GM12865 (cell line): ENCODE measurements at places on chromosomes 3 and 15.

GRCh38 chr15:39629906-39630305 is 49.0 kb downstream of the THBS1 start:
- DNase-seq, result no peak

DNA sequence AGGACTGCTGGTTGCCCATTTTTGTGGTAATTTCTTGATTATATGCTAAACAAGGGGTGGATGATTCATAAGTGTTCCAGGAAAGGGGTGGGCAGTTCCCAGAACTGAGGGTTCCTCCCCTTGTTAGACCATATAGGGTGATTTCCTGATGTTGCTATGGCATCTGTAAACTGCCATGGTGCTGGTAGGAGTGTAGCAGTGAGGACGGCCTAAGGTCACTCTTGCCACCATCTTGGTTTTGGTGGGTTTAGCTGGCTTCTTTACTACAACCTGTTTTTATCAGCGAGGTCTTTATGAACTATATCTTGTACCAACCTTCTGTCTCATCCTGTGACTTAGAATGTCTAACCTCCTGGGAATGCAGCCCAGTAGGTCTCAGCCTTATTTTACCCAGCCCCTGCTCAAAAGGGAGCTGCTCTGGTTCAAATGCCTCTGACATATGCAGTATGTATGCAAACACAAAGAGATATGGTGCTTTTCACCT is 46.2 kb downstream of the C3orf38 start:
- DNase-seq, result no peak

- DNase-seq, result no peak
Observed at GRCh38 chr15:87416591-87417257, 839.8 kb downstream of the NTRK3 start.

GRCh38 chr3:53140847-53141845 is 10.9 kb upstream of the RFT1 start:
- DNase-seq, result peak; percentile 22

DNA sequence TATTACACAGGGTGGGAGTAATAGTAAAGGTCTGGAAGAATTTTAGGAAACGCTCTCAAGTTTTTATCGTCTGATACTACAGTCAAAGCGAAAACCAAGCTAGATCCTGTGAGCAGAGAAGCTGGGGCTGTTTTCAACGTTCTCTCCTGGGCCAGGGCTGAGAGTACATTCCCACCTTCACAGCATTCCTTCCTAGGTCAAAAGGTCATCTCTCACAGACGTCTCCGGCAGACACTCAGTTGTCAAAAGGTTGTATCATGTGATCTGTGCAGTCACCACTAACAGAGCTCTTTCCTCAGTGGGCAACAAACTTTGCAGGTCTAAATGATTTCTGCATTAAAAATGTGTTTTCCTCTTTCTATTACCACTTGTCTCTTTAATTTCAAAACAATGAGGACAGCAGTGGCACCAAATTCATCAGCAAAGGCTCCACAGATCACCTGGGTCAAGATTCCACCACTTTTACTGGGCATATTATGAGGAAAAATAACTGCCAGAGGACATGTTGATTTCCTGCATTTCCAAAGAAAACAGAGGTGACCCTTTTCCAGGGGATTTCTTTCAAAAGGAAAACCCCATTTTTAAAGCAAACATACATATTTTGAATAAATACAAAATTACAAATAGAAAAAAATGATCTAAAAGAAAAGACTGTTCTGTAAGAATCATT is 41.9 kb downstream of the MEIS2 start:
- no peak for DNase-seq

DNA sequence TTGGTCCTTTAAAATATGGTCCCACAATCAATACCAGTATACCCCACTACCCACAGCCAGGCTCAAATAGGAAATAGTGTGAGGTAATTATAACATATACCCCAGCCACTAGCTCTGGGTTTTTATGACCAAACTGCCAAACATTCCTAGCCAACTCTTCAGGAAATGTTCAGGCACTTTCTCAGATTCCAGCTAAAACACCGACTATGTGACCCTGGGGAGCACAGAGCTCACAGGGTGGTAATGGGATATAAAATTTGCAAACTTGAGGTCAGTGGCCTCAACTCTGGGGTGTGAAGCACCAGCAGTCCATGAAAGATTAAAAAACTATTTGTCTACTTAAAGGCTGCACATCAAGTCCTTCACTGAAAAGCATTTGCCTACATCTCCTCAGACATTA is 12.9 kb downstream of the FBN1 start:
- no peak for DNase-seq

DNA sequence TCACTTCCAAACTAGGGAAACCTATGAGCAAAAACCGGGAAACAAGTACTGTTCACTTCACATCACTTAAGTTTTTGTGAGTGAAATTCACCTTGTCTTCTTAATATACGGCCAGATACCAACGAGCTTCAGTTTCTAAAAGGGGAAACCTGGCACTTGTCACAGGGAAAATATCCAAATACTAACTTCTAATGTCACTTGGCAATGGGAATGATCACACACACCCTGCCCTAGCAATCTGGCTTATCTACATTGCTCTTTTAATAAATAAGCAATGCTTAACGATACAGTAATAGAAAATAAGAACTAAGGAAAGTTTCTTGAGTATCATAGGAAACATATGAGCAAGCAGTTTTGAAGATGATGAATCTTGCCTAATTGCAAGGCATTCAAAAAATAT is 34.6 kb upstream of the PLOD2 start:
- DNase-seq, result no peak

GRCh38 chr3:45597581-45597980 is 3.0 kb downstream of the LIMD1 start:
- DNase-seq, result no peak

DNA sequence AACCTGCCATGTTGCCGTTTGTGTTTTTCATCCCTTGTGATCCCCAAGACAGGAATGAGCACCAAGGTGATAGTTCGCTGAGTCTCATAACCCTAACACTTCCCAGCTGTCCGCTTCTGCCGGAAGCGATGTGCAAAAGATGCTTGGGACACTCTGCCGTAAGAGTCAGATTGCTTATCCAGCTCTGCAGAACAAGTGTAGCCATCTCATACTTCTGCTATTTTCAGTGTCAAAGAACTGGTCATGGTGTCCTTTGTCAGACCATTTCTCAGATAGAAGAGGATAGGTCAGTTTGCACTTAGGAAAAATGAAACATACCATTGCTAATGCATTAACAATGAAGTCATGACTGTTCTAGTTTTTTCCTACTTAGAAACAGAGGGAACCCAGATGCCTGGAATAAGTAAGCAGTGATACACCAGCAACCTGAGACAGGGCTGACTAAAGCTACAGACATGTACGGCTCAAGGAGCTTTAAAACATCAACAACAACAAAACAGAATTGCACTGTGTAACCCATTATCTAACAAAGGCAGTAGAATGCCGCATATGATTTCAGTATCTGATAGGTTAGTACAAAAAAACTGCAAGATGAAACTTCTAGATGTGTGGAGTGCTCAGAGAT is 134.0 kb upstream of the IL12A start:
- no peak for DNase-seq

DNA sequence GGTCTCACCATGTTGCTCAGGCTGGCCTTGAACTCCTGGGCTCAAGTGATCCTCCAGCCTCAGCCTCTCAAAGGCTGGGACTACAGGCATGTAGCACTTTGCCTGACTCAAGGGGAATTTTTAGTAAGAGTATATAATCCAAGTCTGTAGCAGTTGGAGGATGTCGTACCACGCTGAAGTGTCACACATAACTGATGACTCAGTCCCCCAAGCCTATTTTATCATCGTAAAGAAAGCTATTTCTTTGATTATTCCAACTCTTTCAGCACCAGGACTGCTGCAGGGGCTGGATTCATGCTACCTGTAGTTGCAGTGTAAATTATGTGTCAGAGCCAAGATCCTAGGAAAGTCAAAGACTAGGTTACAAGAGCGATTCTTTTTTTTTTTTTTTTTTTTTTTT is 1.4 kb upstream of the PRKCI start:
- no peak for DNase-seq

DNA sequence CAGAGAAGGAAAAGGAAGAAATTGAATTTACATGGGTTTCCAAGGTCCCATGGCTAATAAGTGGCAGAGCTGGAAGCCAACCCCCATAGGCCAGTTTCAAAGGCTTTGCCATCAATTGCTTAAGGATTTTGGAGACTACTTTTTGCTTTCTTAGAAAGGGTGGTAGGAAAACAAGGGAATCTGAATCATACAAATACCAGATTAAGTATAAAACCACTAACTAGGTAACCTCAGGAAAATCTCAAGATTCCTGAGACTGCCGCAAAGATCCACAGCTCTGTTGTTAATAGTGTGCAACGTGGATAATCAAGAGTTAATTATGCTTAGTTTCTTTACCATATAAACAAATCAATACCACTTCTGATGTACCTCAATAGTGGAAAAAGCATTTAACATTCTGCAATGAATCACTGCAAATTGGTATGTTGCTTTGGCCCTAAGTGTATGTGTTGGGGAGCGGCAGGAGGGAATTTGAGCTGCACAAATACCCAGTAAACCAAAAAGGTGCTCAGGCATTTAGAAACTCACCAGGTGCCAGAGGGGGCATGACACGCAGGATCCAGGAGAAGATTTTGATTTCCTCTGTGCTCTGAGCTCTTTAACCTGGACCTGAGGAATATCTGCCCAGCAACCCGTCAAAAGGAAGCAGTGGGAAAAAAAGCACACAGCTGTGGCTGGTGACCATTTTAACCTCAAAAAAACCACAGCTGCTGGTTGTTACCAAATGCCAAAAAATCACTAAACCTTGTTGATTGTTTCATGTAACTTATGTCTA is 22.0 kb downstream of the AADAC start:
- DNase-seq, result no peak

DNA sequence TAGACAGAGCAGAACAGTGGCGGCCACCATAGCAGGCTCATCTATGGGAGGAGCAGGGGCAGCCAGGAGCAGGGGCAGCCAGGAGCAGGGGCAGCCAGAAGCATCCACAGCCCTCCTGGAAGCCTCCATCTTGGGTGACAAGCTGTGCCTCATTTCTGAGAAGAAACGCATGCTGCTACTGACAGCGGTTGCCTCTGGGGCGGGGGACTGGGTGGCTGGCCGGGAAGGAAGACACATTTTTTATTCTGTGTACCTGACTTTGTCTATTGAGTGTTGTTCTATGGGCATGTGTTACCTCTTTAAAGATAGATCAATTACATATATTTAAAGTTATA is 71.5 kb upstream of the KLF13 start:
- DNase-seq, result no peak

- no peak for DNase-seq
Observed at GRCh38 chr3:71360180-71360579, 223.3 kb downstream of the FOXP1 start.

GRCh38 chr3:57048052-57048671 is 12.3 kb upstream of the SPATA12 start:
- DNase-seq, result no peak

DNA sequence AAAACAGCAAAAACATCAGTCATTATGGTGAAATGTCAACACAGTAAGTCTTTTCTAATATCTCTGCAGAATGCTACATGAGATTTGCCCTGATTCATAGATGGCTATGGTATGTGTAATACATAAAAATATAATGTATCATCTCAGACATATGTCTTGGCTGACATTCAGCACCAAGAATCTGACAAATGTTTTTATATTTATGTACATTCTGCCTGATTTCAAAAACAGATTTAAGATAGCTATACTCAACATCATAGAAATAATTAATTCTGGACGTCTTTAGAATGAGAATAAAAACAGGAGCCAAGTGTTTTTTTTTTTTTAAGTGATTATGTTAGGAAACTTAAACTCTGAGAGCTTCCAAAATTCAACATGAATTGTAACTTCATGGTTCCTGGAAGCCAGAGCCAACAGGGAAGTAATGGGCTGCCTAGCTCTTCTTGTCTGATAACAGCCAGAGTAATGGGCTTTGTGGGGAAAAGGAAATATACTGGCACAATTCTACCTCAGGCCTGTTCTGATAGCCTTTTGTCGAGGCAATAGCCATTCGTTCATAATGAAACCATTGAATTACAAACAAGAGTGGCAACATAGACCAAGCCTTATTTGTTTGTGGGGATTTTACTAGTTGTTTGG is 184.4 kb downstream of the VGLL4 start:
- DNase-seq, result no peak

DNA sequence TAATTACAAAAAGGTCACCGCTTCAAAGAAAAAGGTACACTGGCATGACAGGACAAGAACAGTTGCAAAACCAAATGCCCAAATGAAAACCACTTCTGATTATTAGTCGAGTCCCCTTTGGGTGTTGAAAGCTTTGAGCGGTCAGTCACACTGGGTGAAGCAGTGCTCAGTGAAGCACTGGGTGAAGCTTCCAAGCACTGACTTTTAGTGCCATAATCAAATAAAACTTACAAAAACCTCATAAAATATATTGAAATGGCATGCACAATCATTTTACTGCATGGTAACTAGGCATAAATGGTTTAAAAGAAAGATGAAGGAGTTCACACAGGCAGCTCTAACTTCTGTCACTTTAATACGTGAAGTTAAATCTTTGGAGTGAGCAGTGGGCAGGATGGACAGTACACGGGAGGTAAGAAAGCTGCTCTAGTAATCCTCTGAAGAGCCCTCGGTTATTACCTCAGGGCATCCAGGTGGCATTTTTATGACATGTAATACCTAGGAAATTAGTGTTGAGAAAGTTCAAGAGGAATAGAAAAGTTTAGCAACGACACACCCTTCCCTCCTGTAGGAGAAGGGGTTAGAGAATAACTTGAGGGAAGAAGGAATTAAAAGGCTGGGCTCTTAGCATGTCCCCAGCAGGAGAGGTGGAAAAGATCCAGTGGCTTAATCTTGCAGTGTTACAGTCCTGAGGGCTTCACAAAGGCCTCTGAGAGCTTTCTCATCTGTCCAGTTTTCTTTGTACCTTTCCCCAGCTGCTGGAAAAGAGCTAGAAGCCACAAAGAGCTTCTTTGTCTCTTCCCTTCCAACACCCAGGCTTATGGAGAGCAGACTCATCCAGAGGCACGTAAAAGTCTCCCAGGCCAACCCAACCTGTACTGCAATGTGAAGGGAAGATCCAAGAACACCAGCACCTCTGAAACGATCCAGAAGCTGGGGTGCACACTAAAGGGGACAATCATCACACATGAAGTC is 64.9 kb upstream of the MYO5C start:
- DNase-seq, result no peak

DNA sequence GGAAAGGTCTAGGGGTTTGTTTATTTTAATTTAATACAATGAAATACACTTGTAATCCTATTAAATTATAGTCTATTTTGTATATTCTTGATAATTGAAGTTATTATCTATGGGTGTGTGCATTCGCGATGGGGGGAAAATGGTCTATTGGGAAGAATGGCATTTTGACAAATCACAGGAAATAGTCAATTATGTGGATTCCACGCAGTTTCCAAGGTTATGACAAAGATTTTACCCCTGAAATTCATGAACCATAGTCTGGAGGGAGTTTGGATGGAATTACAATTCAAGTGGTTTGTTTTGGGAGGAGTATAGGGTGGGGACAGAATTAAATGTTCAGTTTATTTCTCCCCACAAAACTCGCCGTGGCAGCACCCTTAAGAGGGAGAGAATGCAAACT is 66.5 kb downstream of the RBMS3 start:
- DNase-seq, result no peak

- peak; percentile 64 for DNase-seq
Observed at GRCh38 chr15:36831904-36832287, 252.5 kb downstream of the CDIN1 start.
